ENCODE measurements at places on chromosomes 2 and 18.

GRCh38 chr2:39821871-39822270, 42.8 kb upstream of the THUMPD2 start:
- DNase-seq = no peak

- DNase-seq = no peak
Observed at GRCh38 chr2:74975016-74975415, 16.6 kb downstream of the POLE4 start.

GRCh38 chr18:48294899-48295585, 114.1 kb downstream of the ZBTB7C start:
- DNase-seq = no peak

- no peak for DNase-seq
Observed at GRCh38 chr2:142557391-142557790, 320.1 kb upstream of the KYNU start.

DNA sequence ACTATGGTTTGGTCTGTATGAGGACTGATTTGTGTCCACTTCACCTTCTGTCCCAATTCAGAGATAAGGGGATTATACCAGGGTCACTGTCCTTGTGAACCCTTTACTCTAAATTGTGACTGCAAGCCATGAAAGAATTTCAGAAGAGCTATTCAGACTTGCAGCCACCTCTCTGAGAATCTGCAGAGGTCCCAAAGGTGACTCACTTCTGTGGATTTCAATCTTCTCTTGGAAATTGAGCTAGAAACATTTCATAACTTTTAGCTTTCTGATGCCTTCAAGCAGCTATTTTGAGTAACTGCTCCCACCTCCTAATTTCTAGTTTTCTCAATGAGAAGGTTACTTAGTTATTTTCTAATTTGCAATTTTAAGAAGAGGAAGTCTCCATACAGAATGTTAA, 1242.4 kb upstream of the ACVR2A start:
- DNase-seq = no peak

- DNase-seq = no peak
Observed at GRCh38 chr2:240585101-240585500, 1.4 kb upstream of the CAPN10 start.

DNA sequence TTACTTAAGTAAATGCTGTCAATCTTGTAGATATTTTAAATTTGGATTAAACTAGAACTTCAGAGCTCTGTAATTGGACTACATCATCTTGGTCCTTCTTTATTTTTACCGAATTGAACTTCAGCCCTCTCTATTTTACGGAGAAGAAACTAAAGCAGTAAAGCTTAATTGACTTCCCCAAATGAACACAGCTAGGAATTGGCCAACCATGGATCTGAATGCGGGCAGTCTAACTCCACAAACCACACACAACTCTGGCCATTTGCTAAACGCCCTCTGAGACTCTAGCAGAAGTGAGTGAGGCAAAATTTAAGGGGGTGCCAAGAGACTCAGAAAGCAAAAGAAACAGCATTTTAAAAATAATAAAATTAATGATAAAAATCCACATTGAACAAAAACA, 86.3 kb upstream of the KCTD1 start:
- DNase-seq = no peak

Data from CD4-positive, alpha-beta T cell treated with Interleukin-10 for 1 hour (primary cell).